ENCODE measurements at places on chromosomes 1 and 21.
A peak's percentile ranks its signal among the peaks of the same experiment; 100 is the strongest.

DNA sequence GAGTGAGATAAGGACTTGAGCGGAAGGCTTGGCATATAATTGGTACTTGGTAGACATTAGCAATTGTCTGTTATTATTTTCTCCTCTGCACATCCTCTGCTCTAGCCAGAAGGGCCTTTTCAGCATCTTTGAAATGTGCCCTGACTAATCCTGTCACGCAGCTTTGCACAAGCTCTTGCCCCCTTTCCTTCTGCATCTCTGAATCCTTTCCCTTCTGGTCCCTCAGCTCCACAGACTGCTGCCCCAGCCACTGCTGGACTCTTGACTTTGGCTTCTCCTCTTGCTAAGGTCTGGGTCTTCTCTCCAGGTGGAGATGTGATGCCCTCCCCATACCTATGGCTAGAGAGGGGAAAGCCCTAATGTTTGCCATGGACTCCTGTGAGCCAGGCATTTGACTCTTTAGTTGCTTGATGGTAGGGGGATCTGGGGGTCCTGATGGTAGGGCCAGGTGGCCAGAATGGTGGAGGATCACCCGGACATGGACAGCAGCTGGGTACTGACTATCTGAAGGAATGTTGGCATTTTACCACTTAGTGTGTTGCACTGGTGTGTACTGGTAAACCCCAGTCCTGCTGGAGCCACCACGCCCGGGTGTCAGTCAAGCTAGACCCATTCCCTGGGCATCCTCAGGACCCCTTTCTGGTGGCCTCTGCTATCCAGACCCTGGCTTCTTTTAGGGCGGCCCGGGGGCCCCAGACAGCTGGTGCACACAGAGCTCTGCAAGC is 4.4 kb downstream of the HPCA start:
- no peak for DNase-seq

DNA sequence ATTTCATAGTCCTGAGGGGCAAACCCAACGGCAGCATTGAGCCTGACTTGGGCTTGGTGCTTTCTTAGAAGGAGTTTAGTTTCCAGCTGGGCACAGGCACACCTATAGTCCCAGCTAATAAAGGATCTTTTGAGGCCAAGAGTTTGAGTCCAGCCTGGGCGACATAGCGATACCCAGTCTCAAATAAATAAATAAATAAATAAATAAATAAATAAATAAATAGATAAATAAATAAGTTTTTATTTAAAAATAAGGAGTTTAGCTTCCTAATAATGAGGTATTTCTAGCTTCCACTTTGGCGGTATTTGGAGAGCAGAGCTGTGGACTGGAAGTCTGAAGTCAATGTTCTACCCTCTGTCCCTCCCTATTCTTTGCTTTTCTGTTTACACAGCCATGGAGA is 186.6 kb downstream of the URB2 start:
- DNase-seq = no peak

- DNase-seq = peak; percentile 26
These were observed 160.7 kb upstream of the LMO4 start for GRCh38 chr1:87167848-87168525.

- no peak for DNase-seq
These were observed 38.7 kb upstream of the DESI2 start for GRCh38 chr1:244614113-244614836.

- DNase-seq = no peak
These were observed 21.3 kb upstream of the RSPO1 start for GRCh38 chr1:37656026-37656425.

GRCh38 chr1:186498695-186499389 is 37.9 kb upstream of the PDC start:
- DNase-seq = peak; percentile 56

- DNase-seq = no peak
These were observed 22.7 kb downstream of the PAX7 start for GRCh38 chr1:18653367-18653766.

GRCh38 chr1:243917177-243917862 is 67.3 kb upstream of the AKT3 start:
- DNase-seq = no peak

- no peak for DNase-seq
These were observed 890.9 kb downstream of the MRPL39 start for GRCh38 chr21:24716281-24716918.

Measured in HT-29 (cell line).